CD8-positive, alpha-beta memory T cell (primary cell): ENCODE measurements at places on chromosomes 5 and 9.

DNA sequence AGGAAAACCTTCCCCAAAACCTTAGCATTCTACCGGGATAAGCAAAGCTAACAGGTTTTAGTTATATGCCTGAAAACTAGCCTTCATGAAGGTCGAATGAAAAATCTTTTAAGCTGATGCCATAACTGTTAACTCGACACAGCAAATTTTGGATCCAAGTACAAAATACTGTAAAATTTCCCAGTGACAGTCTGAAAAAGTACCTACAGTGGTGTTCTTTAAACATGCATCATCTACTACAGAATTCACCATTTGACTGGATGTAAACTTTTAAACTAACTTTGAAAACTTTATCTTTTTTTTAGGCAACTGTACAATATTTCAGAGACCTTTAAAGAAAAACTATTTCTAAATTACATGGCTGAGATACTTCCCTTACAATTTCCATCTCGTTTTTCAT is 791 bp downstream of the RAPGEF6 start:
- no peak for DNase-seq

DNA sequence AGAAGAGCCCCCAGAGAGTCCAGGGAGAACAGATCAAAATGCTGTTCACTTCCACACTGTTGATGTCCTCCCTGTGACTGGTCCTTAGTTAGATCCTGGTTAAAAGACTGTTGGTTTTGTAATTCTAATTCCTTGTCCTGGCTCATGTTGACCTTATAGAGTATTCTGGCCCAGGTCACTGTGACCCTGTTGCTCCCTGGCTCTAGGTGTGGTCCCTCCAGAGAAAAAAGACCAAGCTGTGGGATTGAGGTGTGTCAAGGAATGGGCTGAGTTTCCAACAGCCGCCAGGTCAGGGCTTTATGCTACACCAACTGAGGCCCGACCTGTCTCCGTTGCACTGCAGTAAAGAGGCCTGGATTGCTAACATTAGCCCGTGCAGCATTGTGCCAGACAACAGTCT is 241.0 kb upstream of the MSX2 start:
- no peak for DNase-seq

- no peak for DNase-seq
Observed at GRCh38 chr9:130445268-130445983, 665 bp downstream of the ASS1 start.

DNA sequence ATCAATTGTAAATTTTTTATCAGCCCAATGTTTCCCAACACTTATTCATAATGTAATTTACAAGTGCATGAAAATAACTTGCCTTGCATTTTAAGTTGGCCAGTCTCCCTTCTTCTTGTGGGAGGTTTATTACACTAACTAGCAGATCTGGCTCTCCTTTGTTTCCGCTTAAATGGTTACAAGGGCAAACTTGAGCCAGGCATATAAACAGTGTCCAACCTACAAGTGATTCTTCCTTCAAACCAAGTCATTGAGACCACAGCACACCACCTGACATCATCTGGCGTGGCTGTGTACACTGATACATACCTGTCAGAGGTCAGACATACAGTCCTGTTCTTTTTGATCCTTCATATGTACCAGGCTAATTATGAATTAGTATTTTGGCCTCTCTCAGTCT is 80.1 kb downstream of the ALDH1A1 start:
- DNase-seq = no peak

- DNase-seq = no peak
Observed at GRCh38 chr5:39440192-39440957, 15.6 kb upstream of the DAB2 start.

DNA sequence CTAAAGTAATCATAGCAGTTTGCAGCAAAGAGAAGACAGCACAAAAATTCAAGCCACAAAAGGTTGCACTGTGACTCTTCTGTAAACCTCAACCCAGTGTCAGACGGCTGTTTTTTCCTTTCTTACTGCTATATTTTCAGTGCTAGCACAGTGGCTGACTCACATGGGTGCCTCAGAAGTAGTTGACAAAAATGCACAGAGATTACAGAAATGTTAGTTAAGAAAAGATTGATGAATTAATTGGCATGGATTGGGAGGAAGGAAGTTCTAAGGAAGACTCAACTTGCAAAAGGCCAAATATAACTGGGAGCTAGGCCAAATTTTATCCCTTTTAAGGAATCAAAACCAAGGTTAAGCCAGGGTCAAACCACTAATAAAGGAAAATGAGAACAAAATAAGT is 43.7 kb upstream of the ITGA1 start:
- DNase-seq = peak; percentile 2

GRCh38 chr5:60649288-60649917 is 50.6 kb downstream of the DEPDC1B start:
- DNase-seq = no peak

- DNase-seq = no peak
Observed at GRCh38 chr9:115115924-115116323, 2.0 kb downstream of the TNC start.

DNA sequence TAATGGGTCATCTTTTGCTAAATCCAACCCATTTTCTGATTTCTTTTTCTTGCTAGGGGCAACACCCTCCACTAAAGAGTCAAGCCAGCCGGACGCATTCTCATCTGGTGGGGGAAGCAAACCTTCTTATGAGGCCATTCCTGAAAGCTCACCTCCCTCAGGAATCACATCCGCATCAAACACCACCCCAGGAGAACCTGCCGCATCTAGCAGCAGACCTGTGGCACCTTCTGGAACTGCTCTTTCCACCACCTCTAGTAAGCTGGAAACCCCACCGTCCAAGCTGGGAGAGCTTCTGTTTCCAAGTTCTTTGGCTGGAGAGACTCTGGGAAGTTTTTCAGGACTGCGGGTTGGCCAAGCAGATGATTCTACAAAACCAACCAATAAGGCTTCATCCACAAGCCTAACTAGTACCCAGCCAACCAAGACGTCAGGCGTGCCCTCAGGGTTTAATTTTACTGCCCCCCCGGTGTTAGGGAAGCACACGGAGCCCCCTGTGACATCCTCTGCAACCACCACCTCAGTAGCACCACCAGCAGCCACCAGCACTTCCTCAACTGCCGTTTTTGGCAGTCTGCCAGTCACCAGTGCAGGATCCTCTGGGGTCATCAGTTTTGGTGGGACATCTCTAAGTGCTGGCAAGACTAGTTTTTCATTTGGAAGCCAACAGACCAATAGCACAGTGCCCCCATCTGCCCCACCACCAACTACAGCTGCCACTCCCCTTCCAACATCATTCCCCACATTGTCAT is 72.0 kb downstream of the NUP214 start:
- no peak for DNase-seq

- DNase-seq = no peak
Observed at GRCh38 chr5:134142806-134143205, 28.3 kb downstream of the TCF7 start.

GRCh38 chr5:54180630-54181031 is 129.7 kb downstream of the ARL15 start:
- DNase-seq = no peak

- no peak for DNase-seq
Observed at GRCh38 chr5:17204133-17204489, 13.3 kb upstream of the BASP1 start.

- no peak for DNase-seq
Observed at GRCh38 chr9:4792054-4792571, 631 bp upstream of the RCL1 start.

- DNase-seq = no peak
Observed at GRCh38 chr9:87498046-87498810, 561 bp downstream of the DAPK1 start.

DNA sequence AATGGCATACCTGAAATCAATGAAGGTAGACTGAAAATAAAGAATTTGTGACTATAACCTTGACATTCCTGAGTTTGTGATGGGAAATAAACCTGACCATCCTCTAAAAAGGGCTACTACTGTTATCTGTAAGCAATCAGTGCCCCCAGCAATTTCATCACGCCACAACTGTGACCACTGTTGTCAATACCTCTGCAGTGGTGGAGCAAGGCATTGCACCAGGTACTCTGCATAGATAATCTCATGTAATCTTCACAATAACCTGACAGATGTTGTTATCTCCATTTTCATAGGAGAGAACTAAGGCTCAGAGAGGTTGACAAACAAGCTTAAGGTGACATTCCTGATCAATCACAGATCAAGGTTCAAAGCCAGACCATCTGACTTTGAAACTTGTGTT is 38.5 kb upstream of the FRRS1L start:
- no peak for DNase-seq

DNA sequence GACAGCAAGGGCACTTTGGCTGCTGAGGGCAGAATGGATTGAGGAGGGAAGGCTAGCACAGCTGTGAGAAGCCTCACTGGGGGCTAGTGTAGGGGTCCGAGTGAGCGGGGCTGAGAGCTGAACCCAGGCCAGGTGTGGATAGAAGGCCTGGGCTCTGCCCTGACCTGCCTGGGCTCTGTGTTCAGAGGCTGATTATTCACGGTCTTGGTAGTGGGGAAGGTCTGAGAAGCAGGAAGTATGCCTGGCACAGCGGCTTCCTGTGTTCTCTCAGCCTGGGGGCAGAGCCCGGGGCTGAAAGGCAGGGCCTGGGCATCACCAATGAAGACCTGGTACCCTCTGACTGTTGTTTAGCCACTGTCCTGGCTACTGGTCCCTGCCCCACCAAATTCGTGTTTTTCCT is 136.4 kb upstream of the TBC1D2 start:
- DNase-seq = no peak

GRCh38 chr9:93646640-93647178 is 70.3 kb downstream of the PHF2 start:
- no peak for DNase-seq

DNA sequence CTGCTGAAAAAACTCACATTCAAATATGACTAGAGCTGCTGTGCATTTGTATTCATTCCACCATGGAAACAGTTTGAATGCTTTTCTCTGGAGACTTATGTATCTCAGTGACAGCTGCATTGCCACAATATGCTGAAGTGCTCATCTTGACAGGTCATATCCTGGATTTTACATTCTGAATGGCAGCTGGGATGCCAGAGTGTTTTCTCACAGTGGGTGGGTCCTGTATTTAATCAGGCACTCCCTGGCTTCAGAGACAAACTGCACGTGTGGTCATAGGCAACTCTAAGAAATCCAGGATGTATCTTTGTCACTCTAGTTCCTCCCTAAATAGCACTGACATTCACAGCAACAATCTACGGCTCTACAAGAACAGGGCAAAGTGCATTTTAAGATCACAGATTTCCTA is 75.6 kb downstream of the ST8SIA4 start:
- no peak for DNase-seq

GRCh38 chr9:99040251-99040900 is 64.5 kb upstream of the TGFBR1 start:
- DNase-seq = no peak

GRCh38 chr9:120486347-120486746 is 93.6 kb downstream of the CDK5RAP2 start:
- DNase-seq = no peak

GRCh38 chr5:136337788-136338187 is 27.6 kb downstream of the TRPC7 start:
- DNase-seq = no peak

DNA sequence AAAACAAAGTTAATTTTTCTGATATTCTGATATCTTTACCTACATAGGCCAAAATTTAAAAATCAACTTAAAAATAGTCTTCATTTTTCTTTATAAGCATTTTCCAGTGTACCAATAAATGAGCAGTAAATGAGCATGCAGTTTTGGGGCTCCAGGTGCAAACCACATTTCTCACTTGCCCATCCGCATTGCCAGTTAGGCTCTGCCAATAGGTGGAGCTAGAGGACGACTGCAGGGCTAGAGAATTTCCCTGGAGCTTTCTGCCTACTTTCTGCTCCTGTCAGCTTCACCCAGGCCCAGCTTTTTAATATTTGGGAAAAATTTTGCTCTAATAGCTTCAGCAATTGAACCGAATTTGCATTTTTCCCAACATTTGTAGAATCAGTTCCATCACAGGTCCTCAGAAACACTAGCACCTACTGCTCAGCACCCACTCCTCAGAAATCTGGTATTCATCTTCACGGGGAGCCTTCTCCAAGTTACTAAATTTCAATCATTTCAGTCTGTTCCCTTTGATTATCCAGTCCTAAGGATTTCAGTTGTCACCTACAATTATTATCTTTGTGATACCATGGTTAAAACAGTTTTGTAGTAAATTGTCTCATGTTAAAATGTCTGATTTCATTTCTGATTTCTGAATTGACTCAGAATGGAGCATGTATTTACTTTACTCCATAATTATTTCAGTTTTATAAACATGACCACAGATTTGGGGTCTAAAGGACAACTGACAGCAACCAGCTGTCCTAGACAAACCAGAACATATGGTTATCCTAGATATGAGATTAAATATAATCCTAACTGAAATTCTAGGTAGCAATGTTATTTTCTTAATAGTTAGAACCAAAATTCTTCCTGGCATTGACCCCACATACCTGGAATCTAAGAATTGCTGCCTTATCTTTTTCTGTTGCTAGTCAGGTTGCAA is 104.6 kb upstream of the FAM174A start:
- DNase-seq = peak; percentile 15

- DNase-seq = no peak
Observed at GRCh38 chr9:98219794-98220370, 27.4 kb upstream of the CORO2A start.

DNA sequence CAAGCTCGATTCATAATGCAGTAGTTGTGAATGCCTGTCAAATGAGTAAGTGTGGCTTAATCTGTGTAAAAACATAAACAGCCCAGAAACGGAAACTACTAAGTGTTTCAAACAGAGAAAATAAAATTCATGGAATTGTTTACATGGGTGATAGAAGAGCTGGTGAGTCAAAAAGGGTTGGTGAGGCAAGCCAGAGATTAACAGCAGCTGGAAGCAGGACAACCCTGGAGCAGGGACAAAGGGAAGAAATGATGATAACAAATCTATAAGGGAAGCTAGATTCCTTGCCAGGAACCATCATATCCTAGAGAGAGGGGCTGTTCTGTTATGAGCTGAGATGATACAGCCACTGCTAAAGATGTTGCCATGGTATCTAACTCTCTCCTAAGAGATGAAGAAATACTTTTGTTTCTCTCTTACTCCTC is 18.0 kb upstream of the PRR16 start:
- DNase-seq = no peak

- DNase-seq = no peak
Observed at GRCh38 chr9:106287091-106287631, 575.8 kb upstream of the ZNF462 start.

- DNase-seq = no peak
Observed at GRCh38 chr9:13070612-13071595, 208.6 kb downstream of the MPDZ start.

- DNase-seq = no peak
Observed at GRCh38 chr5:174636094-174636493, 88.3 kb upstream of the MSX2 start.
